Activated naive CD4-positive, alpha-beta T cell (primary cell): ENCODE measurements at places on chromosomes 11 and 22.

GRCh38 chr11:59267736-59268475 is 55.2 kb upstream of the MPEG1 start:
- DNase-seq = no peak

- DNase-seq = no peak
Measured at GRCh38 chr22:32478994-32479393, 4.4 kb downstream of the FBXO7 start.

- DNase-seq = no peak
Measured at GRCh38 chr11:93585758-93586157, 42.6 kb upstream of the SMCO4 start.

DNA sequence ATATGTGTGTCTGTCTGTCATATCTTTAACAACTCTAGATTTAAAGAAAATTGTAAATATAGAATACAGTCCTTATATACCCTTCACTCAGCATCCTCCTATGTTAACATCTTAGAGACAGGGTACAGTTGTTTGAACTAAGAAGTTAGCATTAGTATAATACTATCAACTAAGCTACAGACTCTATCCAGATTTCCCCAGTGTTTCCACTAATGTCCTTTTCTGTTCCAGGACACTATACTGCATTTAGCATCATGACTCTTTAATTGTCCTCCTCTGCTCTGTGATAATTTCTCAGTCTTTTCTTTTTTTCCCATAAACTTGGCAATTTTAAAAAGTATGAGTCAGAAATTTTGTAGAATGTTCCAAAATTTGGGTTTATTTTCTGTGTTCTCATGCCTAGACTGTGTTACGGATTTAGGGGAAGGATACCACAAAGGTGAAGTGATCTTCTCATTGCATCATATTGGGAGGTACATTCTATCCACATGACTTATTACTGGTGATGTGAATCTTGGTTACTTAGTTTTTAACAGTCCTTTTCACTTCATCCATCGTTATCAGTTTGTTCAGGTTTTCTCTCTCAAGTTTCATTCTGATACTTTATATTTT is 168.4 kb downstream of the SBF2 start:
- no peak for DNase-seq

GRCh38 chr22:48554893-48555572 is 1272.6 kb downstream of the BRD1 start:
- DNase-seq = no peak

DNA sequence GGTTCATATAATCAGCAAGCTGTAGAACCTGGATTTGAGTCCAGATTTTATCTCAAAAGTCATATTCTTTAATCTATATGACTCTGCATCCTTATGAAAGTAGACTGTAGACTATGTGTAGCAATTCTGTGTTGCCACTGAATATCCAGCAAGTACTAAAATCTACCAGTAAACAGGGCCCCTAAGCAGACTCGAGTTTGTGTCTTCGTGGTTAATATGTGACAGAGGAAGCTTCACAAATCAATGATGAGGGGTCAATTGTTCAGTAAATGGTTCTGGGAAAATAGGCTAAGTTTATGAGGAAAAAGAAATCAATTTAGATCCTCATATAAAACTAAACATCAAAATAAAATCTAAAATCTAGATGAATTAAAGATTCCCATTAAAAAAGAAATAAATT is 648.5 kb upstream of the KIRREL3 start:
- no peak for DNase-seq

DNA sequence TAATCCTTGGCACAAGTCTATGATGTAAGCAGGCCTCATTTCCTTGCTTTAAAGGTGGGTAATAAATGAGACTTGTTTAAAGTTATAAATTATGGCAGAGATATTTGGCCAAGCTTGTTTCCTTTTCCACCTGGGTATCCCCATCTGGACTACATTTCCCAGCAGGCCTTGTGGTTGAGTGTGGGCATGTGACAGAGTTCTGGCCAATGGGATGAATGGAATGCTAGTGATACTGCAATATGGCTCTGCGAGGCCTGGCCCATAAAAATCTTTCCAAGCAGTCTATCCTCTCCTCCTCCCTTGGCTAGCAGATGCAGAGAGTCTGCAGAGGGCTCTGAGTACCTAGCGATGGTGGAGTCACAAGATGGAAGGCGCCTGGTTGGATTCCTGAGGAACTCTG is 102.5 kb downstream of the TIMP3 start:
- DNase-seq = no peak

- DNase-seq = no peak
Measured at GRCh38 chr22:21652547-21653545, 10.7 kb downstream of the SDF2L1 start.

DNA sequence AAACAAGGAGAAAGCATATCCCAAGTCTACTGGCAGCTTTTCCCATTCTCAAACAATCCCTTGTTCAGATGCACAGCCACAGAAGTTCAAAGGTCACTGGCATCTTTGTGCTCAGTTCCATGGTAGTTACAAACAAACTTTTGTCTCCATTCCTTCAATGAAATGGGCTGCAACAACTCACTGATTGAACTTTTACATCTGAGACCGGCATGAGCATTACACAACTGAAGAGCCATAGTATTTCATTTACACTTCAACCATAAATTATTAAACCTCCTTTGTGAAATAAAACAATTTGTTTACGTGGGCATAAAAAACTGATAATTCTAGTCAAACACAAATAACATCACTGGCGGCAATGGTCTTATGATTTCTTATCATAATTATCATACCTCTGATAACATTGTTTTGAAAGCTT is 67.8 kb upstream of the ARHGAP32 start:
- DNase-seq = no peak

- DNase-seq = no peak
Measured at GRCh38 chr11:111548525-111548924, 8.0 kb downstream of the LAYN start.

- DNase-seq = no peak
Measured at GRCh38 chr22:26579331-26579886, 10.5 kb downstream of the TPST2 start.

GRCh38 chr22:21958360-21959273 is 6.0 kb upstream of the PPM1F start:
- no peak for DNase-seq

DNA sequence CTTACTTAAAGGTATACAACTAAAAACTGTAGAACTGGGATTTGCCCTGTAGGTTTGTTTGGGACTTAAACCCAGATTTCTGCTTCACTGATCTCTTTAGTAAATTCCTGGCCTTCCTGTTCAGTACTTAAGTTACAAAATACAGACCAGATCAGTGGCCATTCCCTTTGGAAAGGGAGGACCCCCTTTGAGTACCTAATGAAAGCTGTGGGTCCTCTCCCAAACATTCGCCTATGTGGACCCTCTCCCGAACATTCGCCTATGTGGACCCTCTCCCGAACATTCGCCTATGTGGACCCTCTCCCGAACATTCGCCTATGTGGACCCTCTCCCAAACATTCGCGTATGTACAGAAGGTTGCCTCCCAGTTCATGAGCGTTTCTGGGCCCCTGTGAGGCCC is 10.3 kb downstream of the L3MBTL2 start:
- no peak for DNase-seq

- no peak for DNase-seq
Measured at GRCh38 chr11:70029115-70029860, 48.8 kb upstream of the ANO1 start.

DNA sequence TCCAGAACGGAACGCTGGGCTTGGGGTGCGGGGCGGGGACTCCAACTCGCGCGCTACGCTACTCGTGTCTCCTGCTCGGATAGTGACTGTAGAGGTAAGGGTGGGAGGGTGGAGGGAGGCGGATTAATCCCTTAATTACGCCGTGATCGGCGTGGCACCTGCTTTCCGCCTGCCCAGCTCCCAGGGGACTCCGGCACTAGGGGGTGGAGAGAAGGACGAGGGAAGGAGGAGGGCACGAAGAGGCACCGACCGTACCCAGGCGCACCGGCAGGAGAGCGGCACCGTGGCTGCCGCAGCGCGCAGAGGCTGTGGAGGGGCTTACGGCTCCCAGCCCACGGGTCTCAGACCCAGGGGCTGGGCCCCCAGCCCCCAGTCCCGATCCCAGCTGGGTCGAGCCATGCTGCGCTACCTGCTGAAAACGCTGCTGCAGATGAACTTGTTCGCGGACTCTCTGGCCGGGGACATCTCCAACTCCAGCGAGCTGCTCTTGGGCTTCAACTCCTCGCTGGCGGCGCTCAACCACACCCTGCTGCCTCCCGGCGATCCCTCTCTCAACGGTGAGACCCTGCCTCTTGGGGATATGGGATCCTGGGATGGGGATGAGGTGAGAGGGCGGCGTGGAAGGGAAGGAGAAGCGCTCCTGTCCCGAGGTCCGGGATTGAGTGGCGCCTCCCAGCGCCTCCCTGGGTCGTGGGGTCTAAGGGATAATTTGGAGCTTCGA is at the start of gene ROBO3:
TSS of gene ROBO3 (plus strand) at position 252 of the 721 bp plus-strand sequence. CDS start at position 398, 146 bp downstream.
- DNase-seq = no peak

DNA sequence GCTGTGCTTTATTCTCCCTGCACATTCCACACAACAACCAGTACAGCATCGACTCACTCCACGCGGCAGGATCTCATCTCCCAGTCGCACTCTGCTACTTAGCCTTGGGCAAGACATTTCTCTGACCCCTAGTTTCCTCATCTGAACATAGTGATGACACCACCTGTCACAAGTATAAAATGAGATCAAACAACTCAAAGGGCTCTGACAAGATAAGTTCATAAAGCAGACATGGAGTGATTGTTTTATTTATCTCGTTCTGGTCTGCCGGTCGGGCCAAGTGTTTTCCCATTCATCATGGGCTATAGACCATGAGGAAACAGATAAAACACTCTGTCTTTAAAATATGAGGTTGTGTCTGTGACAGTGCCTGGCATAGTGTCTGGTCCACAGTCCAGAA is 35.0 kb downstream of the DSCAML1 start:
- DNase-seq = no peak

DNA sequence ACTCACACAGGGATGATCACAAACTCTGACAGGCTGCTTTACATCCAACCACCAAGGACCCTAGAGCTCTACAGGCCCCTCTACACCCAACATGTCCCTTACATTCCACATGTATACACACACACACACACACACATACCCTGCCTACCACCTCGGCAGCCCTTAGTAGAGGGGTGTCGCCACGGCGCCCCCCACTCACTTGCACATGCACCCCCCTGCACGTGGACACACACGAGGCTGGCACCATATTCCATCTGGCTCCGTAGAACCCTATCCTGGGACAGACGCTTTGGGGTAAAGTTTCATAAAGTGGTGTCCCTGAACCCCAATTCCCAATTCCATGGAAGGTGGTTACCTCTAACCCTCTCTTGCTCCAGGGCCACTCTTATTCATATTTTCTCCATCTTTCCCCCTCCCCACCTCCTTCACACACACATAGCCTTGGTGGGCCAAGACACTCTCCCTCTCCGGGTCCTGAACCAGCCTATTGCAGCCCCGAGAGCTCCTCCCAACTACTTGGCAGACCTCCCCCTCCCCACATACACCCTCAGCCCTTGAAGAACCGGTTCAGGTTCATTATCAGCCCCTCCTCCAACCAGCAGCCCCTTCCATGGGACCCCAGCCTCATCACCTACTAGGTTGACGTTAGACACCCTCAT is 809 bp downstream of the PDE2A start:
- no peak for DNase-seq

DNA sequence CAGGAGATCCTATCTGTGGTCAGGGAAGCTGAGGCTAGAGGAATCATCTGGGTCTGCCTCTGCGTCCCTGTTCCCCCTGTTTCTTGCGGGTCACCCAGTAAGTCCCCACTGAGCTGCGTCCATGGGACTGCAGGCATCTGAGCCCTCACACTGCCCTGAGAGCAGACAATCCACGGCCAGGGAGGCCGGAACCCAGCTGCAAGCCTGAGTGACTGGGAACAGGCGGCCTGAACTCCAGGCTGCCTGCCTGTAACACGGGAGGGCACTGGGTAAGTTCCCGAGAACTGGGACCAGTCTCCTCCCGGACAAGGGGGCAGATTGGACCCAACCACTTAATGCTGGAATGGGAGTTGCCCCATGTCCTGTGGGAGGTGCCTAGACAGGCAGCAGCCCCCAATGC is 727.4 kb downstream of the BRD1 start:
- no peak for DNase-seq

- no peak for DNase-seq
Measured at GRCh38 chr11:60169264-60169915, 13.5 kb downstream of the MS4A6A start.

- no peak for DNase-seq
Measured at GRCh38 chr11:113839842-113840241, 35.5 kb downstream of the USP28 start.

- DNase-seq = no peak
Measured at GRCh38 chr11:125091247-125091876, 20.1 kb downstream of the TMEM218 start.

DNA sequence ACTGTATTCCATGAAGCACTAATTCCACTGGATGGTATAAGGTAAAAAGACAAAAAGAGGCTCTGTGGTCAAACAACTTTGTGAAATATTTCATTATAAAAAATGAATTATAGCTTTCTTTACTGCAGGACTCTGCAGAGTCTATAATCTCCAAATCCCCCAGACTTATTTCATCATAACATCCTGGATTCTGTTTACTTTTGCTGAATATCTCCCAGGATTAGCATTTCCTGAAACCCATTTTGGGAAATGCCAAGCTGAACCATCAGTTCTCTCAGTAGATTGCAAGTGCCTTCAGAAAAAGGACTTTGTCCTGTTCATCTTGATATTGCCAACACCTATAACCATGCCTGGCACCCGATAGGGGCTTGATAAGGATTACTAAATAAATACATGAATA is 7.9 kb downstream of the PAMR1 start:
- no peak for DNase-seq

- DNase-seq = no peak
Measured at GRCh38 chr22:29093501-29094300, 20.9 kb downstream of the KREMEN1 start.

DNA sequence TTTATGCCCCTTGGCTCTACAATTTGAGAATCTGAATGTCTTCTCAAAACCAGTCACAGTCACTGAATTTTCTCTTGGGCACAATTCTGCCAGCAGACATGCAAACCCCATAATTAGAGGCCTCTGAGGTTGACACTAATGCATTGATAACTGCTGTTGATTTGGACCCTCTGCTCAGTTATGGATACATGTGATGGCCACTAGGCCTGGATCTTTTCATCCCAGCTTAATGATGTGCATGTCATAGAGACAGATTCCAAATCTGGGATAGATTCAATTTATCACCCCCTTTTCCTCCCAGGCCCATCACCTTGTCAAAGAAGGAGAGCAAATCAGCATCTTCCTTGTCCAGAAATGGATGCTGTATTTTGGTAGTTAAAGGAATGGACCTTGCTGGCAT is 92.2 kb downstream of the C11orf91 start:
- no peak for DNase-seq

- no peak for DNase-seq
Measured at GRCh38 chr11:114080219-114080618, 20.7 kb downstream of the ZBTB16 start.

- no peak for DNase-seq
Measured at GRCh38 chr11:23865341-23865975, 631.4 kb upstream of the LUZP2 start.

DNA sequence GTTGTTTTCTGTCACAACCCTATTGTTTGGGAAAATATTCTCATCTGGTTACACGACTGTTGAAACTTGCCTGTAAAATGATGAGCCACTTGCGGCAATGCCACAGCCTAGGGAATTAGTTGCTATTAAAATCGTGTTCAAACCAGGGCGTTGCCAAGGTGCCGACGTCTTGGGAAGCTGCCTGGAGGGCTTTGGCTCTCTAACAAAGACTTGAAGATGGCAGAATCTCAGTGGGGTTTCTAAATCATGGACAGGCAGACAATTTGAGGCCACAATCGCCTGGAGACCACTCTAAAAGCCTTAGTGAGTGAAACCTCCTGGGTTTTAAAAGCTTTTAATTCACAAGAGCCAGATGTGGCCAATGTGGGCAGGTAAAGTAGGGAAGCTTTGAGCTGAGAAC is 117.2 kb upstream of the BMAL1 start:
- DNase-seq = no peak

- no peak for DNase-seq
Measured at GRCh38 chr11:117970400-117971024, 15.7 kb upstream of the IL10RA start.
